Activated CD4-positive, alpha-beta memory T cell treated with anti-CD3 and anti-CD28 coated beads for 36 hours (primary cell): ENCODE measurements at places on chromosomes 2 and 18.

- no peak for DNase-seq
Measured at GRCh38 chr2:60275958-60276357, 277.5 kb downstream of the BCL11A start.

DNA sequence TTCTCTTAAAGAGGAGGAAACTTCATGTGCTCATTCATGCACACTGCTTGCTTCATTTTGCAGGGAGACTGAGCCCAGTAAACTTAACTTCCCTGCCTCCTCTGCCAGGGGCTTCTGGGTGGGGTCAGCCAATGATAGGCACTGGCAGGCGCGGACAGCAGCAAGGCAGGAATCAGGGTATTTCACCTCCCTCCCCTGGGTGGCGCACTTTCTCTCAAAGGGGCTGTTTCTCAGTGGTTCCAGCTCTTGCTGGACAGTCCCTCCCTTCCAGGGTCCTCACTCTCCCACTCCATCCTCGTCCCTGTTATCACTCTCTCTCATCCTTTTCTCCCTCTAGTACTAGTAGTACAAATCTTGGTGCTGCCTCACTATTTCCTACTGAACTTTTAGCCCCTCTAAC is 320.5 kb upstream of the ZNF521 start:
- no peak for DNase-seq

GRCh38 chr2:105732955-105733607 is 11.6 kb upstream of the NCK2 start:
- DNase-seq: no peak

GRCh38 chr2:235924675-235925063 is 243.5 kb downstream of the GBX2 start:
- no peak for DNase-seq

- DNase-seq: no peak
Measured at GRCh38 chr2:25620077-25620476, 53.3 kb downstream of the DTNB start.

DNA sequence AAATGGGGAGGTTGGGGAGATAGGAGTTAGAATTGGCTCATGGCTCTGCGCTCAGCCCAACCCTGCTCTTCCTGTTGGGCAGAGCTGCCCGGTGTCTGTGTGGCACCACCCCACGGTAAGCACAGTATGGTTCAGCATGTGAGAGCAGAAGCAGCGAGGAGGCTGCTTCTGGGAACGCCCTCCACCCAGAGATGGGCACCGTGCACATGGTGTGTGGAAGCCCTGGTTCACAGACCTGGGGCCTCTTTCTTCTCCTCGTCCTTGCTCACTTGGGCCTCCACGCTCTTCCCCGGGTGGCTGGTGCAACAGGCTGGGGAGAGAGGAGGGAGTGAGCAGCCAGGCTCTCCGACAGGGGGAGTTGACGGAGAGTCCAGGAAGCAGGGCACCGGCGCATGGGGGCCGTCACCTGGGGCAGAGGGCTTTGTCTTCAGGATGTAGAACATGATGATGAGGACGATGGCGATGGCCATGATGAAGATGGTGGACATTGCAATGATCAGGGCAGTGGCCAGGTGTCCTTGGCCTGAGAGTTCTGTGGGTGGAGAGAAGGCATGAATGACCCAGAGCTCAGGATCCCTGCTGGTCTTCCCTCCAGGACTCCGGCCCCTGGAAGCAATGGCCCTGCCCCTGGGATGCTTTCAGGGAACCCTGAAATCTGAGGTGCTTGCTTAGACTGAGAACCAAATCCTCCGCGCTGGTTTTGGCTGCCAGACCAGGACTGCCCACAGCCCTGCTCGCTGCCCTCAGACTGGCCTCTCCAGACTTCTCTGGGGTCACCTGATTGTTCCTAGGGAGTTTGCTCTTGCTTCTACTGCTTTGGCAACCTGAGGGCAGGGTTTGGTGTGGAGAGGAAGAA is 78.3 kb downstream of the EDAR start:
- no peak for DNase-seq

GRCh38 chr2:9451231-9451630 is 23.1 kb upstream of the IAH1 start:
- no peak for DNase-seq

GRCh38 chr2:159246325-159246988 is 40.0 kb downstream of the WDSUB1 start:
- DNase-seq: no peak

- DNase-seq: no peak
Measured at GRCh38 chr2:228869636-228870264, 401.3 kb downstream of the PID1 start.

DNA sequence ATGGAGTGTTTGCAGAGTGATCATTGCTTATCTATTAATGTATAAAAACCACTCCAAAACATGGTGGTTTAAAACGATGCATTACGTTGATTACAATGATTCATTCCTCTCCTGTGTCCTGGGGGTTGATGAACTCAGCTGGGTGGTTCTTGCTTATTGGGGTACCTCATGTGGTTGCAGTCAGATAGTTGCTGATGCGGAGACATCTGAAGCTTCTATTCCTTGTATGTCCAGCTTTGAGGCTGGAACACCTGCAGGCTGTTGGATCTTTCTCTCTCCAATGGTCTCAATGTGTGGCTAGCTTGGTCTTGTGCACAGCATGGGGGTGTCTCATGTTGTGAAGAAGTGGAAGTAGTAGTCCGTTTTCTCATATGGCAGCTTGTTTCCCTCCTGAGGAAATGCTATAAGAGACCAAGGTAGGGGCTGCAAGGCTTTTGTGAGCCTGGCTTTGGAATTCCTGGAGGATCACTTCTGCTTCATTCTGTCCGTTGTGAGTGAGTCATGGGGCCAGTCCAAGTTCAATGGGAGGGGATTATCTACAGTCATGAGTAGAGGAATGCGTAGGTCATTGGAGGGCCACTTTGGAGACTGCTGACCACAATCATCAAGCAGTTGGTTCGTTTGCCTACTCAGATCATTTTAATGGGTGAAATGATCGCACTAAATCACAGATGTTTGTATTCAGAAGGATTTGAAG is 601.0 kb downstream of the SLC4A3 start:
- DNase-seq: no peak

DNA sequence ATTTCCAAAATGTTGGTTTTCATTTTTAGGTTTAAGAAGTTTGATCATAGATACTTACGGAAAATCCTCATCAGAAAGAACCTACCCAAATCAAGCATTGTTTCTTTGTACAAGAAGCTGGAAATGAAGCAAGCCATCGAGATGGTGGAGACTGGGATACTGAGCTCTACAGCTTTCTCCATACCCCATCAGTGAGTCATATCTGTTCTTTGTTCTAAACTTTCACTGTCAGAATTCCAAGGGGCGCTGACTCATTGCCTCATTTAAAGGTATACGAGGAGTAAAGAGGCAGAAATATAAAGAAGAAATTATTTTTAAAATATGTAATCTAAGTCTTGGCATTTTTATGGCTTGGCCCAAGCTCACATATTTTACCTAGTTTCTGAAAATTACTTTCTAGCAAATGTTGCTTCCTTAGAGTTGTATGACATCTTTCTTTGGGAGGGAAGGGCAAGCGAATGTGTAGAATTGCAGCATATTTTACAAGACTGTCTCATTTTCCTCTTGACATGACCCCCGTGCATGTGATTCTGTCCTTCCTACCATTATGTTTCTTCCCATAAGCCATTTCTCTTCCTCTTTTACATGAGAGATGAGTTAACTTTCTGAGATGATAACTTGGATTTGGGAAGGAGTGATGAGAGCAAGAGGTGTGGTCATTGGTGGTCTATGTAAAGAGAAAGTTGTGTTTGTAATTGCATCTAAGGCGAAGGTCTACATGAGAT is 41.2 kb downstream of the SLC9A4 start:
- DNase-seq: no peak

DNA sequence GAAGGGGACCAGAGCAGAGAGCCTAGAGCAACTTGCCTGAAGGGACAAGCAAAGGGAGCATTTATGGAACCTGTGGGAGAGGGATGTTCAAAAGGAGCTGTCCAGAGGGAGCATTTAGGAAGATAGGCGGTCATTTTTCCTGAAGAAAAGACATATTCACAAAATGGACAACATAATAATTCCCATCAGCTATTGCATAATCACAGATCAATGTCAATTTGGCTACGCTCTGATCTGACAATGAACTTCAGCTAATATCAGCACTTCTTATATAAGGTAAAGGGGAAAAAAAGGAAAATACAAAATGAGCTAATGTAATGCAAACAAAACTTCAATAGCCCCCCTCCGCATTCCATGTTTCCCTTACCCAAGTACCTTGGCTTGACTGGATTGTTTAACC is 291.1 kb upstream of the CDH7 start:
- no peak for DNase-seq

DNA sequence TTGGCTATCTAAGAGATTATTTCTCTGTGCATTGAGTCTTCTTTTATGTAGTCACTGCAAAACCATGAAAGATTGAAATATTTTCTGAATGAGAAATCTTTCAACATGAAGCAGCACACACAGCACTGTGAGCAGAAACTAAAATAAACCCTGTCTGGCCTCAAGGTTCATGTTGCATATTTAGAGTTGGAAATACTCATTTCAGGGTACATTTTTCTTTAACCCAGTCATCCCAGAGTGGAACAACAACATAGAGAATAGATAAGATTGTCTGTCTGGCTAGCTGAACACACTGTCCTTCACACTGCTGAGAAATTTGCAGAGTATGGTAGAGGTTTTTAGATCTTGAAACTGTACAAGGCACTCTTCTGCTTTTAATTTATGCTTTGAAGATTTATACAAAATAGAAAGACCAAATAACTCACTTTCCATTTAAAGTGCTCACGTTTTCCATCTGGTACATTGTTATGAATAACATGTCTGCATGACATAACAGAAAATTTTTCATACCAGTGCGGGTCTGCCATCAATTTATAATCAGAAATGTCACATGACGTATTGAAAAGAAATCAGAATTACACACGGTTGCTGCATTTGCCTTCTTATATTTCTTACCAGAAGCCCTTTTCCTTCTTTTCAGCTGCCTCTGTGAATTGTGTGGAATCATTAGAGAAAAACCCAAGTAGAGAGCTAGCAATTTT is 25.0 kb upstream of the FN1 start:
- DNase-seq: no peak

DNA sequence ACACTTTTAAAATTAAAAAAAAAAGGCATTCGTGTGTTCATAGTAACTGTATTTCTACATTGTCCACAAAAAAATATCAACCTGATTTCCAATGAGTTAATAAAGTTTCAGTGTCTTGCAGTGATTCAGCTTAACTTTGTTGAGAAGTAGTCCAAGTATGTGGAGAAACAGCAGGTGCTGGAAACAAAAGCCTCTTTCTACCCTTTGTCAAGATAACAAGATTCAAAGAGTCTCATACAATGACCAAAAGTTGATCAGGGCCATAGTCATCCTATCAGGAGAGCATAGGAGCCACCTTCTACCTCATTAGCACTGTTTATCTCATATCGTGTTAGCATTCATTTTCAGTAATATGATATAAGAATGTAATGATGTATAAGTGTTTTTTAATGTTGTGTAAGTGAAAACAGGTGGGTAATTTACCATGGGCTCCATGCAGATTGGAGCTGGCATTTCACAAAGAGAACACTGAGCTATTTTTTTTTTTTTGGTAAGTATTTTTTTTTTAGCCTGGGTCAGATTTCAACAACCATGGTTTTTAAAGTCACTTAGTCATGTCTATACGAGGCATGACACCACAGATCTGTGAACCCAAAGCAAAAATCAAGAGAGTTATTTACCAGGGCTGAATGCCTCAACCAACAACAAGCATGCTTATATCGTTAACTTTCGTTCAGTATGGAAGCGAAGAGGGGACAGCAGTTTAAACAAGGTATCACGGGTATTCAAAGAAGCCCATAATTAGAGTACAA is 165.0 kb upstream of the ZNF521 start:
- no peak for DNase-seq

- DNase-seq: no peak
Measured at GRCh38 chr2:191417746-191418145, 172.5 kb downstream of the MYO1B start.

DNA sequence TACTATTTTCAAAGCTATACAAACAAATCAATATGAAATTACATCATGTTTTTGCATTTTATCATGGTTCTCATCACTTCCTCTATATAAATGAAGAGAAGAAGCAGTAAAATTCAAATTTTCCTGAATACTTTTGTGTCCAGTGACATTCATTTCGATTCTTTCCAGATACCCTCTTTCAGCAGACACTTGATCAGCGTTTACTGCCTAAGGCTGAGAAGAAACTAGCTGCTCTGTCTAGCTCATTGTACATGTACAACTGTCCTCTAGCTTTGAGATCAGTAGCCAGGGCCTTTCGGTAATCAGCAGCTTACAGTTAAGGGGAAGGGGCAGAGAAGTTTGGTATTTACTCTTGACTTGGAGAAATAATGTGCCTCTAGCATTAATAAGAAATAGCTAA is 4.8 kb downstream of the VRK2 start:
- DNase-seq: no peak

DNA sequence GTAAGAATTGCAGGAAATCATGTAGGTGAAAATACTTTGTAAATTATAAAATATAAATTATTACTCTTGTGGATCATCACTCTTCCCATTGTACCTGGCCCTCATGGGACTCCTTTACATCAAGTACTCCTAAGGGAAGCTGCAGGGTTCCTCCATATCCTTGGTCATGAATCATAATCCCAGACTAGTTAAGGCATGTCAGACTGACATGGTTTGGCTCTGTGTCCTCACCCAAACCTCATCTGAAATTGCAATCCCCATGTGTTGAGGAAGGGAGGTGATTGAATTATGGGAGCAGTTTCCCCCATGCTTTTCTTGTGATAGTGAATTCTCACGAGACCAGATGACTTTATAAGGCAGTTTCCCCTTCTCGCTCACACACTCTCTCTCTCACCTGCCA is 77.1 kb downstream of the CMPK2 start:
- no peak for DNase-seq

GRCh38 chr2:205969584-205969983 is 116.4 kb downstream of the INO80D start:
- DNase-seq: no peak

GRCh38 chr2:178401994-178402437 is 49.0 kb downstream of the PRKRA start:
- no peak for DNase-seq

- no peak for DNase-seq
Measured at GRCh38 chr18:61209801-61210200, 123.4 kb upstream of the CDH20 start.

- peak; percentile 68 for DNase-seq
Measured at GRCh38 chr2:169069341-169069740, at the start of gene DHRS9. Gene DHRS9 (plus strand): TSS chr2:169069563. CDS start chr2:169081582, 12,019 bp downstream.

DNA sequence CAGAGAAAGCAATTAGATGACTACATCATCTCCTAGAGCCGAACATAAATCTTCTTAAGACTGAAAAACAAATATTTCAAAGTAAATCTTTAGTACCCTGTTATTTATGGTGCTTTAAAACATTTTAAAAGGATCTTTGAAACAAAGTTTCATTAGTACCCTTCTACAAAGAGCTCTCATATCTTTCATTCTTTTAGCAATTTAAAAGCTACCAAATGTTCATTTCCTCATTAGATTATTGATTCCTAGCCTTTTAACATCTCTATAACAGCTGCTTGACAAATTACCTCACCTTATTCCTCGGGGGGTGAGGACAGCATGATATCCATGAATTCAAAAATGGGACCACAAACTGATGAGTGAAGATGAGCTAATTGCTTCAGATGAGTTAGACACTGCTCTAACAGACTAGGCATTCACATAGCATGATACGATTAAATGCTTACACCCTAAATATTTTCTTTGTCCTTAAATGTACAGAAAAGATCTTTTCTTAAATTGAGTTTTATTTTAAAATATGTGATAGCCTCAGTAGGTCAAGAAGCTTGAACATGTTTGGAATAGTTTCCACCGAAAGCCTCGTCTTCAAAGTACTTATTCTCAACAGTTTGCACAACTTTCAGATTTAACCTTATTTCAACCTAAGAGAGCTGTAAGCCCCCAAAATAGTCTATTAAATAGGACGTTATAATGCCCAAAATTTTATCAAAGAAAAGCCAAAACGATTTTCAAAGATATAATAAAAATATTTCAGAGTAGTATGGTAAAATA is 2.1 kb downstream of the ATAD2B start:
- DNase-seq: no peak
